ENCODE measurements at places on chromosomes 6 and 20.

- no peak for DNase-seq
These were observed 18.7 kb downstream of the PTPN1 start for GRCh38 chr20:50528804-50529351.

DNA sequence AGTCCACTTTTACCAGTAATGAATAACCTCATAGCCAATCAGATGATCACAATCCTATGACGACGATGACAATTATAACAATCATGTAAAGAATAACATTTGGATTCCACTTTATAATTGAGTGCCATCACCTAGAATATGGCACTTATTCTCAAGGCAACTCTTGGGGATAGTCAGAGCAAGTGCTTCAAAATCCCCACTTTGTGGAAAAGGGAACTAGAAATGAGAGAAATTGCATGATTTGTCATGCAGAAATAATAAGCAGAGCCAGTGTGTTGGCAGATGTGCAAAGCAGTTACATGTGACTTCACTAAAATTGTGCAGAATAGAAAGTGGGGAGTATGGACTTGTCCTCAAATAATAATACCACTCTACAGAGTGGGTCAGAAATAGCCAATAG, 41.3 kb downstream of the FRK start:
- no peak for DNase-seq

DNA sequence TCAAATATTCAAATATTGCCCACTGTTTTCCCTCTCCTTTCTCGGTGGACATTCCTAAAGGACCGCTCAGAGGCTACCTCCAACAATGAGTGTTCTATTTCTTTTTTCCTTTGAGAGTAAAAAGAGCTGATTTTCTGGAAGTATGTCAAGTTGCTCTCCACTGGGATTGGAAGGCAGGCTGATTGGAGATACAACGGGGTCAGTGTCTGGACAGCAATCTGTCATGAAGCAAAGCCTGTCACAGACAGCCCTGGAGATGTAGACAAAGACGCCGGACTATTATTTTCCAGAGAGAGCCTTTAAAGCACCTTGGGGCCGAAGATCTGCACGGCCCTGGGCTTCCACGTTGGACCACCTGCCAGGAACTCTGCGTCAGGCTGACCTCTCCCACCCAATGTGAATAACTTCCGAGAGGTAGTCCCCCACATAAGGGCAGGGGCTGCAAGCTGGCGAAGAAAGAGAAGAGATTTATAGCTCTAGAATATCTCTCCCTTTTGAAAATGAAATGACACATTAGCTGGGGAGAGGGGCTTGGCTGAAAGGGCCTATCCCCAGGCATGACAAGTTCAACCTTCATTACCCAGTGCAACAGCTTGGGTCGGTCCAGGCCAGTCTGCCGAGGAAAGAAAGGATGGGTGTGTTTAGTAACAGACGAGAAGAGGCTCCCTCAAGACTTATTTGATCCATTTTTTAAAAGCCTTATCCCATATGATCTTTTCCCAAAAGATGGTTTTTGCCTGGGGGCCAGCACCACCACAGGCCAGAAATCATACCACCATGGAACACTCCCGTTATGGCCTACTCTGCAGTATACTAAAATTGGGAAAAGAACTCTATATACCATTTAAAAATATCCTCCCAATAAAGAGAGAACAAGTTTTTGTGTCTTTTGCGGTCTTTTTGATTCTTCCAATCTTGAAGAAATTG, 131.1 kb downstream of the OLIG3 start:
- no peak for DNase-seq

GRCh38 chr6:139079018-139079417, 50.5 kb downstream of the ABRACL start:
- DNase-seq: no peak

GRCh38 chr6:13396241-13396792, 68.0 kb upstream of the TBC1D7 start:
- DNase-seq: no peak

GRCh38 chr6:158713469-158713868, 63.6 kb downstream of the SYTL3 start:
- no peak for DNase-seq

- DNase-seq: peak; percentile 67
These were observed 134.0 kb downstream of the SAMD5 start for GRCh38 chr6:147642458-147642857.

DNA sequence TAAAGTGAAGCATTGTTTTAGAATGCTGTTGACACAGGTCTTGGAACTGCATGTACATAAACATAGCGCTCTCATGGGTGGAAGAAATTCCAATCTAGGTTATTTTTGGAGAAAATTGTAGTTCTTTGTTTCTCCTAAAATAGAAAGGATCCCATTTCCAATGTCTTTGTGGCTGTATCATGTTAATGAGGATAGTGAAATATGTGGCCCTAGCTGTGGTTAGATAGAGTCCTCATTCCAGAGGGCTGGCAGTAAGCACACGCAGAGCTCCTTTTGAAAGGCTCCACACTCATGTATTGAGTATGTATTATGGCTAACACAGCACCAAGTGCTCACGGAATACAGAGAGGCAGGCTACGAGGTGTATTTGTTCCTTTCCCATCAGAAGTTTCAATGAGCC, 60.9 kb downstream of the SNRNP48 start:
- DNase-seq: peak; percentile 61

DNA sequence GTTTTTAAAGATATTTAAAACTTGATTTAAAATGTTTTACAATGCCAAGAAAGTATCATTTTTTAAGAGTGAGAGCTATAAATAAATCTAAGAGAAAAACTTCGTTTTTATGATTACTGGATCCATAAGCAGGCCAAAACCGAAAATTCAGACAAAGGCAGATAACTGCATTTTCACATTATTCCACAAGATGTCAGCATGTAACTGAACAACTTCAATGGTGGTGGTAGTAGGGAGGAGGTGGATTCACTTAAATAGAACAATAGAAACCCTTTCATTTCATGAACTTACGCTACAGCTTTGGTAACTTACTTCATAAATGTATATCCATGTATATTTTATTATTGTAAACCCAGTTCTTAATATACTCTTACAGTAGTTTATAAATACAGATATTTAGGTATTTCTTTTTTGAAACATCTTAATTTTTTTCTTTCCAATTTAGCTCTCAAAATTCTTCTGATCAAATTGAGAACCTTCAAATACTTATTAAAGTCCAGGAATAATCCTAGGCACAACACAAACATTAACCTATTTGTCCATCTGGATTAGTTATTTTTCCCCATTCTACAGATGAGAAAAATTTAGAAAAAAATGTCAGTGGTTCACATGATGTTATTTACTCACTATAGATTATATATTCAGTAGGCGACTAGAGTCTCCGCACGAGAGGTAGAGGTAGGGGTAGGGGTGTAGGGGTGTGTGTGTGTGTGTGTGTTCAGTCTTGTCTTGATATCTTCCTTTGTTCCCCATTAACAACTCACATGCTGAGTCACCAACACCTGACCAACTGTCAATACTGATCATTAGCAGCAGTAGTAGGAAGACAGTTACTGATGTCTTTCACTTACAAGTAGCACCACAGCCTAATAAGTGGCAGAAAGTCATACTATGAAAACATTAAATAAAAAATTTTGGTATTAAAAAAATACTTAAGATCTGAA, 111.5 kb downstream of the ARHGAP18 start:
- peak; percentile 55 for DNase-seq

DNA sequence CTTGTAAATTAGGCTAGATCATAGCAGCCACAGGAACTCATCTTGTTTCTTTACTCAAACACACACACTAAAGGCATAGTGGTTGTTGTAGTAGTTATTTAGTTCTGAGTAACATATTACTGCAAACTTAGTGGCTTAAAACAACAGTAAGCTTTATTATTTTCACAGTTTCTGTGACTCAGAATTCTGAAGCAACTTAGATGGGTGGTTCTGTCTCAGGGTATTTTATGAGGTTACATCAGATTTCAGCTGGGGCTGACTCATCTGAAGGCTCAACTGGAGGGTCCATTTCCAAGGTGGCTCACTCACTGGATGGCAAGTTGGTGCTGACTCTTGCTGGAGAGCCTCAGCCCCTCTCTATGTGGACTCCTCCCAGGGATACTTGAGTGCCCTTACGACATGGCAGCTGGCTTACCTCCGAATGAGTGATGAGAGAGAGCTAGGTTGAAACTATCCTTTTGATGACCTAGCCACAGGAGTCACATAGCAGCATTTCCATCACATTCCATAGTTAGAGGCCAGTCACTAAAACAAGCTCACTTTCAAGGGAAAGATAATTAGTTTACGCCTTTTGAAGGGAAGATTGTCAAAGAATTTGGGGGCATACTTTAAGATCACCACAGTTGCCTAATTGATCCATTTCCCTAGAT, 136.5 kb upstream of the PRND start:
- peak; percentile 84 for DNase-seq

GRCh38 chr6:38703949-38704590, 1.1 kb upstream of the GLO1 start:
- no peak for DNase-seq

DNA sequence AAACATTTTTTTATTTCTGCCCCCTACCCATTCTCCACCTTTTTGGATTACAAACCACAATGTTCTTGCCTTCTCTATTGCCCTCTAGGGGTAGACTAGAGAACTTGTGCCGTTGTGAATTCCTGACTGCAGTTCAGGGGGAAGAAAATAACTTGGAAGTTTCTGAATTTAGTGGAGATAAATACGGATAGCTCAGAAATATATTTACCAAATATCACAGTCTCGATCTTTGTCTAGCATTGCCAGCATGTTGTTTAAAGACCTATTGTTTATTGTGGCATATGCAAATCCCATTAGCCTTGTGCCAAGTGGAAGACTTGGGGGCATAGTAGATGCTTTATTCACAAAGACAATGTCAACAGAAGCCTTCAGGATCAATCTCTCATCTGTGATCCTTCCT, 154.1 kb upstream of the MMS22L start:
- peak; percentile 7 for DNase-seq

GRCh38 chr6:9620687-9621086, 794.2 kb downstream of the TFAP2A start:
- no peak for DNase-seq

- DNase-seq: no peak
These were observed 46.7 kb upstream of the ISM1 start for GRCh38 chr20:13174402-13174801.

GRCh38 chr20:5606350-5606749, 143.9 kb upstream of the SHLD1 start:
- no peak for DNase-seq

DNA sequence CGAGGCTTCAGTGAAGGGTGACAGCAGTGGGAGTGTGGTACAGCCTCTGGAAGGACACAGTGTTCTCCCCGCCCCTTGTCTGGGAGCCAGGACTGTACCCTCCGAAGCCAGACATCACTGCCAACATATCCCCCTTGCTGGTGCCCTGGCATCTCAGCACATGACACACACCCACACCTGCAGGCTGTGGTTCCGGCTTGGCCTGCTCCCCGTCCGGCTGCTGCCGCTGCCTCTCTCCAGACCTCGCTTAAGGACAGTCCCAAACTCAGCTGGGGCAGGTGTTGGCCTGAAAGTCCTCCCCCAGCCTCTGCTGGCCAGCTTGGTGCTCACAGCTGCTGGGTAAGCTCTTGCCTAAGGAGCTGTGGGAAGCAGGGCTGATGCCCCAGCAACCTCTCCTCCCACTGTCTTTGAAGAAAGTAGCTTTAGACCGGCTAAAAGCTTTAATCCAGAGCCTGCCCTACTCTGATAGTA, 7.0 kb downstream of the EMILIN3 start:
- no peak for DNase-seq

Data from AG09309 (cell line).